ENCODE measurements at places on chromosomes 7 and 10. TPM values are rescaled to one million over a fixed set of nuclear protein-coding genes. Genes with fewer than 3 reads are reported as not detected.

GRCh38 chr7:129421717-129422250, 12.4 kb upstream of the STRIP2 start:
- no peak for DNase-seq

PTPN12 gene
- 20.1 TPM for total RNA-seq

DNA sequence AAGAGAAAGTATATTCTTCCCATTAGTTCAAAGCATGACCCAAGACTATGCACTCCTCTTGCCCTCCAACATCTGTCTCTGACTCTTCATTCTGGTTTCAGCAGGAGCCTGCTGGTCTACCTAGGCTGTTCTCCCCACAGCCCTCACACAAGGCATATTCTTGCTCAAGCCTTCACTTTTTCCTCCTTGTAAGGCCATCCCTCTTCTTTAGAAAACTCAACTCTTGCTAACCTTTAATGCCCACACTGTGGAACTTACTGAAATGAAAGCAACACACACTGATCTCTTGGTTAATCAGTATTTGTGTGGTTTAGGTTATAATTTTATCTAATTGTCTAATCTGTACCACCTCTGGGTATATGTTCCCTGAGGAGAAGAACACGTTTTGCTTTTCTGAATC, 75.8 kb downstream of the PRKCQ start:
- DNase-seq, result no peak

DNA sequence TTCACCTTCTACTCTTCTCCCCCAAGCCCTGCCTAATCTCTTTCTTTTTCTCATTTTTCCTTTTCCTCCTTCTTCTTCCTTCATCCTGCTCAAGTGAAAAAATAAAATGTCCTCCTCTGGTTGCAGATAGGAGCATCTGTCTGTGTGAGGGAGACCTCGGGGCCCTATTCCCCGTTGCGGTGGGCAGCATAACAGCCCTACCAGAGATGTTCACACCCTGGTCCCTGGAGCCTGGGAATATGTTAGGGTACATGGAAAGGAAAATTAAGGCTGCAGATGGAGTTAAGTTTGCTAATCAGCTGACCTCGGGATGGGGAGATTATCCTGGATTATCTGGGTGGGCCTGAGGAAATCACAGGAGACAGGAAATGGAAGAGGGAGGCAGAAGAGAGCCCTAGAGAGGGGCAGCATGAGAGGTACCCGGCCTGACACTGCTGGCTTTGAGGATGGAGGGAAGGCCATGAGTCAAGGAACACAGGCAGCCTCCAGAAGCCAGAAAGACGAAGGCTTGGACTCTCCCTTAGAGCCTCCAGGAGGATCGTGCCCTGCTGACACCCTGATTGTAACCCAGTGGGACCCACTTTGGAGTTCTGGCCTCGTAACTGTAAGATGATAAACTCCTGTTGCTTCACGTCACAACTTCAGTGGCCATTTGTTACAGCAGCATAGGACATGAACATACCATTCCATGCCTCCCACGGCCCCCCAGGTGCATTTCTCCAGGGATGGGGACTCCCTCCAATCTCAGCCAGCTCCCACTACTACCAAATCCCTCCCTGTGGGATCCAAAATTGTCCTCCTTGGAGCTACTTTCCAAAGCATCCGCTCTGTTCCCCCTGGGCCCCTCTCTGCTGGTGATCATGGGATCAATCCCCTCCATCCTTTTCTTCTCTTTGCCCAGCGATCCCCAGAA, 39.0 kb upstream of the ZMIZ1 start:
- no peak for DNase-seq

DNA sequence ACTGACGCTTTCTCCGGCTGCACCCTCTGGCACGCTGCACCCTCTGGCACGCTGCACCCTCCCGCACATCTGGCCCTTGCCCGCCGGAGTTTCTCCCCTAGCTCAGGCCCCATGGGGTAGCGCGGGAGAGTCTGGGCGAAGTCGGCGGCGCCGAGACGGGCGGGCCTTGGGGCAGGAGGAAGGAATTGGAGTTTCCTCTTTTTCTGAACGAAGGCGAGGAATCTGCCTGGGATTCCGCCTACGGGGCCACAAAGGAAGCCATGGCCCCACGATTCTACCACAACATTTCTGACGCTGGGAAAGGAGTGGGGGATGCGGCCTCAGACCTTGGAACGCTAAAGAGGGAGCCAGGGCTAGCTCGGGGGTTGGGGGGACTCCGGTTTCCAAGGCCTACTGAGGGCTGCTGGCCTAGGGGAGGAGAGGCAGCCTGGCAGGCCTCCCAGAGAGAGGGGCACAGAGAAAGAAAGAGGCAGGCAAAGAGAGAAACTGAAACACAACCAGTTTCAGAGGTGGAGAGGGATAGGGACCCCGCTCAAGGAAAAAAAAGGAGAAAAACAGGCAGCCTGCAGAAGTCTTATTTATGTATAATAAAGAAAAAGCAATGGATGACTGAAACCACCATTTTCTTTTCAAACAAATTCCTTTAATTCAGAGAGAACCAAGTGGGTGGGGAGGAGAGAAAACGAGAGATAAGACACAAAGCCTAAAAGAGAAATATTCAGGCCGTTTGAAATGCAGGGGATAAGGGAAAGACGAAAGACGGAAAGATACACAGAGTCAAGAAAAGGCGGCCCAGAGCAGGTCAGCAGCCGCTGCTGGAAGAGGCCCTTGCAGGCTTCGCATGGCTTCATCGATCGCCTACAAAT, 4.3 kb downstream of the TLX1 start:
- DNase-seq, result no peak

AOAH gene
- 13.0 TPM for total RNA-seq

SUN3 gene
- total RNA-seq, result not detected

Data from T-cell (primary cell).